ENCODE measurements at places on chromosomes 5 and 9.

GRCh38 chr5:57601996-57602395 is 119.4 kb upstream of the ACTBL2 start:
- DNase-seq, result no peak

DNA sequence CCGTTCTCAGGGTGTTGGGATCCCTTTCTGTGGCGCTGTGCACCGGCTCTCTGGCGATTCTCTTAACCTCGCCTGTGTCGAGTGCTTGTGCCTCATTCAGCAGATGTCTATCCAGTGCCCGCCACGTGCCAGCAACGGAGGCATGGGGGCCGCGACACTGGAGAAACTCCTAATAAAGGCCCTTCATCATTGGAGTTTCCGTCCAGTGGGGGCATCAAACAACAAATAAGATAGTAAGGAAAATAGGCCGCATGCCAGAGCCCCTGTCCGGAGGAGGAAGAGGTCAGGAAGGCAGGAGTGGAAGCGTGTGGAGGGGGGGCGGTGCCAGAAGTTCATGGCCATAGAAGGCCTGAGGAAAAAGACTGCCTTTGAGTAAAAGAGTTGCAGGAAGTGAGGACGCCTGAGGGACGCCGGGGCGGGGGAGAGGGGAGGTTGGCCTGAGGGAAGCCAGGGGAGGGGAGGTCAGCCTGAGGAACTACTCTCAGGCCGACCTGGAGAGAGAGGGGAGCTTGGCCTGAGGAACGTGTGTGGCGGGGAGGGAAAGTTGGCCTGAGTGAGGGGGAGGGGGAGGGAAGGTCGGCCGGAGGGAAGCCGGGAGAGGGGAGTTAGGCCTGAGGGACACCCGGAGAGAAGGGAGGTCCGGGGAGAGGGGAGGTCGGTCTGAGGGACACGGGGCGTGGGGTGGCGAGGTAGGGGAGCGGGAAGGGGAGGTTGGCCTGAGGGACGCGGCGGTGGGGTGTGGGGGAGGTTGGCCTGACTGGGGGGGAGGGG is 82.2 kb downstream of the CACNA1B start:
- DNase-seq, result no peak

DNA sequence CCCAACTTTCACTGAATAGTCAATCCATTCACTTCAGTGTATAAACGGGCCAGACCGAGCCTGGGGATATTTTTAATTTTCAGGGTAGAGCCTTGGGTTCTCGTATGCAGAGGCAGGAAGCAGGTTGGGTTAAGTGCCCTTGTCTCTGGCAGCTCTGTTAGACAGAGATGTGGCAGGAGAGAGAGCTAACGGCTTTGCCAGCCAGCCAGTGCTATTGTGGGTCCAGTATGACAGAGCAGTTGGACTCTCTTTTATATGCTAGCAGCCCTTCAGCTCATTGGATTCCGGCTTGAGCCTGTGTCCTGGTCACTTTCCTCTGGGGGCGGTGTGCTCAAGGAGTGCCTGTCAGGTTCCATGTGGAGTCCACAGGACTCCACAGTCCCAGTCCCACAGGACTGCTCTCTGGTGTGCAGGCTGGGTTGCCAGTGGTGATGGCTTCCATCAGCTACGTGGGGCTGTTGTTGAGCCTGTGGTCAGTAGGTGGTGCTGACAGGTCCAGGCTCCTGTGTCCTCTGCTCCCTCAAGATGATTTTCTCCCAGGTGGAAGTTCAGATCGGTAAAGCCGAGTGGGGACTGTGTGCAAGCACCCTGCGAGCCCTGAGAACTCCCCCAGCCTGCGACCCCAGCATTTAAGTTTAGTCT is 14.3 kb downstream of the CLTA start:
- no peak for DNase-seq

GRCh38 chr9:110748251-110748893 is 79.8 kb downstream of the MUSK start:
- no peak for DNase-seq

DNA sequence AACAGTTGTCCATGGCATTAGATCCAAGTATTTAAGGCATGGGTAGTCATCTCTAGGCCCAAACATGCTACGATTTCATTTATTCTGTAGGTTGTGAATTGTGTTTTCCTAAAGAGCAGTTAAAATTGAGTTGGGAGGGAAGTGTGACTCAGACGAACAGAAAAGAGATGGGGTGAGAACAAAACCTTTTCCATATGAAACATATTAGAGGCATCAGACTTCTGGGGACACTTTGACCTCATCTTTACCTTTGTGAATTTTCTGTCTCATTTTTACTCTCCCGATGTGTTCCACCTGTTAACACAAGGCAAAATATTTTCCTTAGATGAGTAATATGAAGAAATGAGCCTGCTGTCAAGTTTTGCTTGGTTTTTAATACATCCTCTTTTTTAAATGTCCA is 181.3 kb downstream of the ESM1 start:
- DNase-seq, result no peak

GRCh38 chr9:92659601-92660000 is 10.3 kb downstream of the IPPK start:
- no peak for DNase-seq

DNA sequence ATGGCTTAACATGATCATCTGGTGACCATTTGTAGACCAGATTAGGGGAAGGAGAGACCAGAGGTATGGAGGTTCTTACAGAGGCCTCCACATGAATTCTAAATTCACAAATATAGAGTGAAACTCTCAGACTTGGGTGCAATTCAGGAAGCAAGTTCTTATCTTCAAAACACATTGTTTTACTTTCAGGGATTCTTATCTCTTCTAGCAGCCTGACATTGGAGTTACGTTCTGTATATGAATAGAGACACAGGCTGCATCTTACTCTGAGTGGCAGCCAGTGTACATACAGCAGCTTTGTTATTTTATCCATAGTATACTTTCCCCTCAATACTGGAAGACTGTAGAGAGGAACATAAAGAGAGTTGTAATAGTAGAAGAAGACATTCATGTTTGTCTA is 1331.7 kb upstream of the WWC1 start:
- DNase-seq, result no peak

DNA sequence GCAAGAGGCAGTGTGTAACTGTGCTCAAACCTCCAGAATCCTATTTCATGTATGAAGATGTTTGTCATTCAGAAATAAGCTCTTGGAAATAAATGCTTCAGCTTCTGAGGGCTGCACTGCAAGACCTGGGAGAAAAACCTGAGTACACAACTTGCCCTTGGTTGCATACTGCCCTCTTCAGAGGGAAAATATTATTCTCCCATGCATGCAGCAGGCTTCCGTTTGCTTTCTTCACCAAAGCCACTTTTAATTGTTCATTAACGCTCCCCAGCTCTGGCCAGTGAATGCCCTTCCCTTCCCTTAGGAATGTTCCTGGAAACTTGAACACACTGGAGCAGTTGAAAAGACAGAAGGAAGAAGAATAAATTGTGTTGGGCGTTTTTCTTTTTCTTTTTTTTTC is 2.5 kb upstream of the WHRN start:
- DNase-seq, result peak; percentile 11

- no peak for DNase-seq
These were observed 68.4 kb downstream of the ANXA1 start for GRCh38 chr9:73219985-73220626.

DNA sequence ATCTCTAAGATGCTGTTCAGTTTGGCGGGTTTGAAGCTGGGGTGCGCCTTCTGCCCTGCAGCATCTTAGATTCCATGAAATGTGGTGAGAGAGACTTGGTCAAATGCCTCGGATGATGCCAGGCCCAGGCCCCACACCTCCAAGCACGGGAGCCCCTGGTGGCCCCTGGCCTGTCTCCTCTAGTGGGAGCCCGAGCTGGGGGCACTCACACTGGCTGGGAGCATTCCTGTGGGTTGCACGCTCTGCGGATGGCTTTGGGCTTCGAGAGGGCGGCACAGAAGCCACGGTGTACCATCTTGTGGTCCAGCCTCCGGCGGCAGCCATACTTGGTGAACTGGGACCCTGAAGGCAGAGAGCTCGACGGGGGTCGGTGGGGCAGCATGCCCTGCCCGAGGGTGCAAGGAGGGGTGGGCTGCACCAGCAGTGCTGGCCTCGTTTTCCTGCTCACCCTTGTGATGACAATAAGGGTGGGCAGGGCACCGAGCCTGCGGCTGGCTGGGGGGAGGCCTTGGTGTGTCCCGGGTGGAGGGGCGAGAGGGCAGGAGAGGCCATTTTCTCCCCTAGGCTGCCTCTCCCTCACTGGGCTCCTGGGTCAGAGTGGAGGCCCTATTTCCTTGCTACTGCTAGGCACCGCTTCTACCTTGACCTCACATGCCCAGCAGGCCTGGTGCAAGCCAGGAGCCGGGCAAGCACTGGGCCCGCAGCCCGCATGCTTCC is 65.8 kb downstream of the ZNF354C start:
- DNase-seq, result no peak

- DNase-seq, result no peak
These were observed 17.9 kb downstream of the ZSWIM6 start for GRCh38 chr5:61349935-61350334.

DNA sequence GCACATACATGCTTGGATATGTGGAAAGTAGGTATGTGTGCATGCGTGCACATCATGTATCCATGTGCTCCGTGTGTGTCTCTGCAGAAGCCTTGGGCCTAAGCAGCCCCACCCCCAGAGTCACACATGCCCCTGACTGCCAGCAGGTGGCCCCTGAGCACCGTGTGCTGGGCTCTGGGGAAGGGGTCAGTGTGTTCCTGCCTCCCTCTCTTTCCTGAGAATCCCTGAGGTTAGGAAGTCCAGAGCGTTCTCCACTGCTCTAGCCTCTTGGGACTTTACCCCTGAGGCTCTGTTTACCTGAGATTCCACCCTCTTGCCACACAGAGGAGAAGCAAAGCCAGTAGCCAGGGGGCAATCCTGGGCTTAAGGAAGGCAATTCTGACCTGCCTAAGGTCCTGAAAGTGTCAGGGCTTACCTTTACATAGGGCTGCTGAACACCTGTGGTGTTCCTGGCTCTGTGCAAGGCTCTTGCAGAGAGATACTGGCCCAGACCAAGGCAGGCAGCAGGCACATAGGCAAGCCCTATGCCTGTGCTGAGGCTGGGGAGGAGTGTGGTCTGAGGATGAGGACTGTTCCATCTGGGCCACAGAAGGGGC is 207.3 kb downstream of the TMEM38B start:
- peak; percentile 86 for DNase-seq

GRCh38 chr5:68274847-68275651 is 59.5 kb downstream of the PIK3R1 start:
- DNase-seq, result no peak

GRCh38 chr5:38433160-38433861 is 123.1 kb downstream of the LIFR start:
- peak; percentile 54 for DNase-seq

GRCh38 chr5:77139001-77139400 is 51.9 kb upstream of the ZBED3 start:
- no peak for DNase-seq

GRCh38 chr5:124951105-124951504 is 204.7 kb upstream of the ZNF608 start:
- no peak for DNase-seq

DNA sequence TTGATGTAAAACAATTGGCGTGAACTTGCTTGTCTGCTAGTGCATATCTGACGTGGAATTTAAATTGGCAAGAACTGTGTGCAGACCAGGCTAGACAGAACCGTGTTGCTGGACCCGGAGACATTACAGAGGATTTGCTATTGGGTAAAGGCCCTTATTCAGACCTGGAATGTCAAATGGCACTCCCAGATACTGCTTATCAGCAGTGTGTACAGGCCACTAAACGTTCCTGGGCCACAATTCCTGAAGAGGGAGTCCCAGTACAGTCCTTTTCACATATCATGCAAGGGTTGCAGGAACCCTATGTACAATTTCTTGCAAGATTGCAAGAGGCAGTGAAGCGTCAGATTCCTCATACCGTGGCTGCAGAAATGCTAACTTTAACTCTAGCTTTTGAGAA is 13.5 kb upstream of the MCCC2 start:
- DNase-seq, result no peak

- DNase-seq, result no peak
These were observed 181.8 kb upstream of the PITX1 start for GRCh38 chr5:135215617-135216470.

DNA sequence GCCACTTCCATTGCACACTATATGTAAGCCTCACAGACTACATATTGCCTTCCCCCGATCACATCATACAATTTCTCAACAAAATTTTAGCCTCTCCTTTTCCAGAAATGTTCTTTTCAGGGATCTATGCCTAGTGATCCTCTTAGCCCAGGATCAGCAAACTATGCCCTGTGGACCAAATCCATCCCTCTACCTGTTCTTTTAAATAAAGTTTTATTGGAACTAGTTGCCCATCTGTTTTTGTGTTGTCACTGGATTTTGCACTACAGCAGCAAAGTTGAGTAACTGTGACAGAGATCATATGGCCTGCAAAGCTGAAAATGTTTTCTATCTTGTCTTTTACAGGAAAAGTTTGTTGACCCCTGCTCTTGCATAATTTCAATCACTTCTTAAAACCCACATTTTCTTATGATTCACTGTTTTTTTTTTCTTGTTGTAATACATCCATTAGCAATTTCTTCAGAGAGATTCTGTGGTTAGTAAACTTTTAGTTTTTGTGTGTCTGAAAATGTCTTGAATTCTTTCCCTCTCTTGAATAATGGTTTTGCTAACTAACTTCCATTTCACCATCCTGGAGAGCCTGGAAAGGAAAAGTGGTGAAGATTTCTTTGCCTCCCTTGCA is 7.1 kb downstream of the TXNDC8 start:
- DNase-seq, result no peak

- no peak for DNase-seq
These were observed 214.1 kb upstream of the KLF4 start for GRCh38 chr9:107703651-107704050.

GRCh38 chr5:62184444-62184843 is 121.6 kb upstream of the KIF2A start:
- no peak for DNase-seq

DNA sequence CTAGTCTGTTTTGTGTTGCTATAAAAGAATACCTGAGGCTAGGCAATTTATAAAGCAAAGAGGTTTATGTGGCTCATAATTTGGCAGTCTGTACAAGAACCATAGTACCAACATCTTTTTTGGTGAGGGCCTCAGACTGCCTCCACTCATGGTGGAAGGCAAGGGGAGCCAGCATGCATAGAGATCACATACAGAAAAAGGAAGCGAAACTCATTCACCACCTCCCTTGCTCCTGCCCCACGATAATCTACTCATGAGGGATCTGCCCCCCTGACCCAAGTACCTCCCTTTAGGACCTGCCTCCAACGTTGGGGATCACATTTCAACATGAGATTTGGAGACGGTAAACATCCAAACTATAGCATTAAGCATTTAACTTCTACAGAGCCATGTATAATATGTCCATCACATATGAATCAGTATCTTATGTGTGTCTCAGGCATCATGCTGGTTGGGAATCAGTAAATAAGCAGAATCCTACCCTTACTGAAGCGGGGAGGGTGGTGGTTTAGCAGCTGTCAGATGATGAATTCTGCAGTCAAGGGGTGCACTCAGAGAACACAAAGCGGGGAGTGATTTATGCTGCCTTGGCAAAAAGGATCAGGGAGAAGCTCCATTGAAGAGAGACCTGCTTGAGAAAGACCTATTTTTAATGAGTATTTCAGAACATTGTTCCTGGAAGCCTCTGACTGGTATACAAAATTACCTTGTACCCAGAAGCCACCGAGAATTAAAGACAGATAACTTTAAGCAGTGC is 34.8 kb downstream of the HMGXB3 start:
- no peak for DNase-seq

- no peak for DNase-seq
These were observed 6.3 kb upstream of the WNK2 start for GRCh38 chr9:93177676-93178075.

Measured in NCI-H524 (cell line).